ENCODE measurements at places on chromosomes 5 and 9.

DNA sequence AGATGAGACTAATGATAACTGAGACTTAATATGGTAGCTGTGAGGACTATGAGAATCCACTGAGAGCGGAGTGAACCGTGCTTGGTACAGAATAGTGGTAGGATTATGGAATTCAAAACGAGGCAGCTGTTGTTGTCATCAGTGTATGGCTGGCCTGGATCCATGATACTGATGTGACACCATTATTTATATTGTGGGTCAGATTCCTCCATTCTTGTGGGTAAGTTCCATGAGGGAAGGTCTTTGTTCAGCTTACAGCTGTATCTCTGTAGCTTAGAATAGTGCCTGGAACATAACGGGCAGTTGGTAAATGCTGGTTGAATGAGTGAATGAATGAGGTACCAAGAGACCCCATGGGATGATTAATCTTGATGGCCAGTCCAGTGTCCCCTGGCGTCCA lies 61.8 kb downstream of the ACER2 start:
- no peak for DNase-seq

DNA sequence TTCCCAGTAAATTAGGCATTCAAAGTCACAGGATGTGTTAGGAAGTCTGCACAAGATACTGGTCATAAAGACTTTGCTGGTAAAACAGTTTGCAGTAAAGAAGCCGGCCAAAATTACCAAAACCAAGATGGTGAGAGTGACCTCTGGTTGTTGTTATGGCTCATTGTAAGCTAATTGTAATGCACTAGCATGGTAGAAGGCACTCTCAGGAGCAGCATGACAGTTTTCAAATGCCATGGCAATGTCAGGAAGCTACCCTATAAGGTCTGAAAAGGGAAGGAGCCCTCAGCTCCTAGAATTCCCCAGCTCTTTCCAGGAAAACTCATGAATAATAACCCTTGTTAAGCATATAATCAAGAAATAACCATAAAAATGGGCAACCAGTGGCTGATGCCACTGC lies 64.3 kb upstream of the TNC start:
- no peak for DNase-seq

- no peak for DNase-seq
Observed at GRCh38 chr5:16564248-16564867, 52.4 kb downstream of the RETREG1 start.

DNA sequence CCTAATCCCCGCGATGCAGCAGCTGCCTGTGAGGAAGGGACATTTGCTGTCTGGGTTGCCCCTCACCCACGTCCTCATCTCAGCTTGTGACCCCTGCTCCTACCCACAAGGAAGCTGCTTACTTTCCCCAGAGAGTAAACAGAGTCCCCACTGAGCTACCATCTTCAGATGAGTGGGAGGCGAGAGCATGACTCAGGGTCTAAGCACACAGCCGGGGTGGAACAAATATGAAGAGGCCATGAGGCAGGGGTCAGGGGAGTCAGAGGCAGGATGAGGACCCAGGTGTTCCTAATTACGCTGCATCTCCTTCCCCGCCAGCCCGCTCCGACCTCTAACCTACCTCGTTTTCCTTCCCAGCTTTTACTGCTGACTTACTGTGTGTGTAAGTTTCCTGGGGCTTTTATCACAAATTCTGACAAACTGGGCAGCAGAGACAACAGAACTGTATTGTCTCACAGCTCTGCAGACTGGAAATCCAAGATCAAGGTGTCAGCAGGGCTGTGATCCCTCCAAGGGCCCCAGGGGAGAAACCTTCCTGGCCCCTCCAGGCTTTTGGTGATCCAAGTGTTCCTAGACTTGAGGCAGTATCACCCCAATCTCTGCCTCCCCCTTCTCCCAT lies 94.0 kb upstream of the DNAH5 start:
- no peak for DNase-seq

DNA sequence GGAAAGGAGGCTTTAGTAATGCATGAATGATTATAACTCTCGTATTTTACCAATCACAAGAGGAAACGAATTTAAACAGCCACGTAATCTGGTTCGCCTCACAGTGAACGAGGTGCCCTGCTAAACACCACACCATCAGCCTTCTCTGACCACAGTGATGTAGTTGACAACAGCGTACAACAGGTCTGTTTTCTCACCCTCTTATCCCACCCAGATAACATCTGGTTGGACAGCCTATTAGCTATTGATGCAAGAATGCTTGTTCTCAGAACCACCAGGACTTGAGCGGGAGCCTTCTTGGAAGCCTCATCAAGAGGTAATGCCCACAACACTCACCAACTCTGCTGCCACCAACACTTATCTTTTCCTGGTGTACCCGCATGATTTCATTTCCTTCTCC lies 23.3 kb downstream of the SLC1A3 start:
- DNase-seq, result no peak

DNA sequence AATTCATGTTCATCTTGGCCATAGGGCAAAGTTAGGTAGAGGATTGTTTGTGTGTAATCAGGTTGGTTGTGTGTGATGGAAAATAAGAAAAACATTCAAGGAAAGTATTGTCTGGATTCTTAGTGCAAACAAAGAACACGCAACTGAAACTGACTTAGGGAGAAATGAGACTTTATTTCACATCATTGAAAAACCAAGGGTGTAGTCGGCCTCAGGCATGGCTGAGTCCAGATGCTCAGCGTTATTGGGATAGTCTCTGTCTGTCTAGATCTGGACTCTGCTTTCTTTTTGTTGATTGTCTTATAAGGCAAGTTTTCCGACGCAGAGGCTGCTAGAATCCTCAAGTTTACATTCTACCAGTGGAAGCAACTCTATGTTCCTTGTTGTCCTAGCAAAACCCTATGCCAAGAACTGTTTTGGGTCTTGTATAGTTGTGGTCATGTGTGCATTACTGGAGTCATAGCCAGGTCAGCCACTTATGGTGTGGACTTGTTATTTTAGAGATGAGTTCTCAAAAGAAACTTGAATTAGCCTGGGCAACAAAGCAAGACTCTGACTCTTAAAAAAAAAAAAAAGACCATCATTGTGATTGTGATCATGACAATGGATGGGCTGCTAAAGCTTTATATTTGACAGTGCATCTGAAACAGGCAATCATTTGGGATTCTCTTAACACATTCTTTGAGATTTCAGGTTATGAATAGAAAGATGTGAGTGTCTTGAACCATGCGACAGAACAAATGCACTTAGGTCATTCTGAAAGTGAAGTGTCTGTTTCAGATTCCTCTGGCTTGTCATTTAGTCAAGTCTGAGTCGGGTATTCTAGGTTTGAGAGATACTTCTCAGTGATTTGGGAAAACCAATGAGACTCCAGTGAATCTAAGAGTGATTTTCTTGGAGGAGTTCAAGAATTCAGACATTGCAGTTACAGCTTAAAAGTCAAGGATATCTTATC lies 82.6 kb downstream of the DOCK2 start:
- no peak for DNase-seq

DNA sequence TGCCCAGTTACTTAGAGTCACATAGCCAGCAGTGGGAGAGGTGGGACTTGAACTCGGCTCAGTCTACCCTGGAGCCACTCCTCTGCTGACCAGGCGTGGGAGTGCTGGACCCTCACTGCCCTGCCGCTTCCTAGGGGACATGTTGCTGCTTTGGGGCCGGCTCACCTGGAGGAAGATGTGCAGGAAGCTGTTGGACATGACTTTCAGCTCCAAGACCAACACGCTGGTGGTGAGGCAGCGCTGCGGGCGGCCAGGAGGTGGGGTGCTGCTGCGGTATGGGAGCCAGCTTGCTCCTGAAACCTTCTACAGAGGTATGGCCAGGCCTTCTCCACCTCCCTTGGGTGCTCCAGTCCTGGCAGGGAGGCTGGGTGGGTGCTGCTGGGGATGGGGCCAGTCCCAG lies 3.4 kb upstream of the CACFD1 start:
- no peak for DNase-seq

GRCh38 chr5:96015709-96016108 lies 54.1 kb upstream of the ELL2 start:
- DNase-seq, result no peak

DNA sequence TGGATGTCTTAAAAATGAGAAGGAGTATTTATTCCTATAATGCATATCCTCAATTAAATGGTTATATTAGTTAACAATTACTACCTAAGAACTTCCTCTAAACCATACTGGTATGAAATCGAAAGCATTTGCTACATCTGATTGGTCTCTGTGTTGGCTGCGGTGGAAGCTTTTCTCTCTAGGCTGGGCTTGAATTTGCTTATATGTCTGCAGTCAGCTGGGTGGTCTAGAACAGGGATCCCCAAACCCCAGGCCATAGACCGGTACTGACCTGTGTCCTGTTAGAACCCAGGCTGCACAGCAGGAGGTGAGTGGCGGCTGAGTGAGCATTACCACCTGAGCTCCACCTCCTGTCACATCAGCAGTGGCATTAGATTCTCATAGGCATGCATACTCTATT lies 112.3 kb downstream of the TLE4 start:
- no peak for DNase-seq

GRCh38 chr9:89116805-89117192 lies 61.8 kb downstream of the SHC3 start:
- DNase-seq, result no peak

GRCh38 chr9:33151007-33151557 lies 16.1 kb downstream of the B4GALT1 start:
- no peak for DNase-seq

DNA sequence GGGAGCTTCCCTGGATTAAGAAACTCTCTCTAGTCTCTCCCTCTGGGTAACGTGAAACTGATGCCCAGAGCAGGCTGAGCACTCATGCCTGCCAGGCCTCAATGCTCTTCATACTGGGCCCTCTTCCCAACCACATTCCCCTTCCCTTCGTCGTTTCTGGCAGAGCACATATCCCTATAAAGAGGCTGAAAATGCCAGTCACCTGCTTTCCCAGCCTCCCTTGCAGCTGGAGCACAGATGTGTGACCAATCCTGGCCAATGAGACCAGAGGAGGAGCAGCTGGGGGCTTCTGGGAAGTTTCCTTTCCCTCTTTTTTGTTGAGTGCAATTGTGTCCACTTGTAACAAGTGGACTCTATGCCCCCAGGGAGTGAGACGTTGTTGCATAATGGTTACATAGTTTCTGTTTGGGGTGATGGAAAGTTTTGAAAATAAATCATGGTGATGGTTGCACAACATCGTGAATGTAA lies 30.2 kb upstream of the SMIM23 start:
- no peak for DNase-seq

DNA sequence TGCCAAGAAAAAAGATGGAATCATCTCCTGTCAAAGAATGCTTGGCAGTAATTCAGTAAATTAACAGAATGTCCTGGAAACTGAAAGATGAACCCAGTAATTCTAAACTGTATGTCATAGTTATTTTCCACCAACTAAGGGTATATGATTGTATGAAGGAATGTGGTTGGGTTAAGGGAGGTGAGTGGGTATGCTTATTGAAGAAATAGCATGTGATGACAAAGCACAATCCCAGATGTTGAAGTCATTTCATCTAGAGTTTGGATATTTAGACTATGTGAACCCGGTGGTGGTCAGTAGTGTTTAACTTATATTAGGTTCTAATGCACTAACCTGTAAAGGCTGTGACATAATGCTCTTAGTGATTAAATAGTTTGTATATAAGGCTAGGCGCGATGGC lies 87.3 kb downstream of the CDKN2A start:
- no peak for DNase-seq

DNA sequence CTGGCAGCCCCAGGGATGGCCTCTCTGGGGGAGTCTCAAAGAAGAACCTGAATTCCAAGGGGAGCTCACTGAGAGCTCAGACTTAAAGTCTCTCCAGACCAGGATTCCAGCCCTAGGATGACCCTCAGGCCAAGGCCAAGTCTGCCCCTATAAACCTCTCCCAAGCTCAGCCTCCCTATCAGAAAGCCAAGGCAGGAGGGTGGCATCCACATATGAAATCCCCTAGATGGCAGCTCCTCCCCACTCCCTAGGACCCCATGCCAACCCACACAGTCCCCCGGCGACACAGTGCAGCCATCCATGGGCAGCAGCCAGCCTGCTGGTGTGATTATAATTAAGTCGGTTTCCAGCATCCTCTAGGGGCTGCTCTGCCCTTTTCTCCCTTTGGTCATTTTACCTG lies 269.9 kb downstream of the CDK5RAP2 start:
- DNase-seq, result no peak

GRCh38 chr9:136759436-136760325 lies 1.6 kb upstream of the LCN8 start:
- no peak for DNase-seq

DNA sequence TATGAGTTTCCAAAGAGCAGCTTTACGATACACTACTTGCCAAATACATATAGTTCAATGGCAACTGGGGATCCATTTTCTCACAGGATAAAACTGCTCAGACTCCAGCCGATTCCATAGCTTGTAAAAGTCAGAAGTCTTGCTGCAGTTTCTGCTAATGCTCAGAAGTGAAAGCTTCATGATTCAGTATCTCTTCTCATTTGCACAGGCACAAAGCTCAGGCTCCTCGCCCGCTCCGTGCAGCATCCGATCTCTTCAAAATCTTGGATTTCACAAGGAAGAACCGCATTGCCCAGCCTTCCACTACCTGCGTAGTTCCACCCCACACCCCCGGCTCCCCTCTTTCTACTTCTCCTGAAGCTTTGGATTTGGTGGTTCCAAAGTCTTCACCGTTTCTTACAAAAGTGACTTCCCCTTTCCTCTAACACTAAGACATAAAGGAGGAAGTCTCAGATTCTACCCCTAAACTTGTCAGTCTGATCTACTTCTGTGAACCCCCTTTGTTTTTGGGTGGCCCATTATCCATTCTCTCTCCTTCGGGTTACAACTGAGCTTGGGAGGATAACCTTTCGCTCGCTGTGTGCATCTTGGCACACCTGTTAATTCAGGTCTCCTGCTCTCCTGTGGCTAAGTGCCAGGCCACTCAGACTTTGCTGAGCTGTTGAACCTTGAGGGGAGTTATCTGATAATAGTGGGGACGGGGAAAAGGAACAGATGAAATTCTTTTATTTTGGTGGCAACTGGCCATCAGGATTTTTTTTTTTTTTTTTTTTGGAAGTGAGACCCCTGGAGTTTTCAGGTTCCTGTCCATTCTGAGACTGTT lies 194.1 kb downstream of the GNA14 start:
- DNase-seq, result no peak

GRCh38 chr9:127522727-127523126 lies 71.4 kb downstream of the LRSAM1 start:
- no peak for DNase-seq

DNA sequence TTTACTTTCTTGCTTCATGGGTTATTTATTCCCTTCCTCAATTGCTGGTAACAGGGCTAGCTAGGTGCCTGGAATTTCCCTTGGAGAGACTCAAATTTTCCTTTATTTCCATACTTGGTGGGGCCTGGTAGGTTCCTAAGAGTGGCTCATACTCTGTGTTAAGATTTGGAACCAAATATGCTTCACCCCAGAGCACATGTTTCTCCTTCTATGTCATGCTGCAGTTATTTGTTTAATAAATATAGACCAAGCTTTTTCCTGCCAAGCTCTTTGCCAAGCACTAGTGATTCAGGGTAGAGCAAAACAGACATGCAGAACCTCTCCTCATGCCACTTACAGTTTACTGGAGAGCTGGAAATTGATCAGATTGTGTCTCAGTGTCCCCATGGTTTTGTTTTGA lies 290.3 kb upstream of the SGCD start:
- DNase-seq, result no peak

All from stimulated activated CD4-positive, alpha-beta T cell treated with anti-CD3 and anti-CD28 coated beads, Interleukin-1b, Interleukin-23, amount 100 ng/mL, for 24 hours (primary cell).